ENCODE measurements at places on chromosomes 2 and 18.
A peak's percentile ranks its signal among the peaks of the same experiment; 100 is the strongest.

DNA sequence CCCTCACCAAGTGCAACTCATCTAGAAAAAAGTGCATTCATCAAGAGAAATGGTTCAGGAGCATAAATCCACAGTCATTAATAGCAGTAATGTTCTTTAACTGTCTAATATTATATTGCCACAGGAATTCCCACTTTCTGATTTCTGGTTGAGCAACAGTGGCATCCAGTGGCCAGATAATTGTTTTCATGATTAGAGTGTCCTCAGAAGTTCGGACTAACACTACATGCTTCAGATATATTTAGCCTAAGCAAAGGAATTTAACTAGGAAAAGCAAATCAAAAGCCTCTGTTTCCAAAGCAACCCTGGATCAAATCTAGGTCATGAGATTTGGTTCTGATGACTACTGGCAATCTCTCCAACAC lies 9.8 kb upstream of the ERBB4 start:
- no peak for DNase-seq

GRCh38 chr2:10242998-10243925 lies 59.4 kb upstream of the HPCAL1 start:
- DNase-seq, result no peak

DNA sequence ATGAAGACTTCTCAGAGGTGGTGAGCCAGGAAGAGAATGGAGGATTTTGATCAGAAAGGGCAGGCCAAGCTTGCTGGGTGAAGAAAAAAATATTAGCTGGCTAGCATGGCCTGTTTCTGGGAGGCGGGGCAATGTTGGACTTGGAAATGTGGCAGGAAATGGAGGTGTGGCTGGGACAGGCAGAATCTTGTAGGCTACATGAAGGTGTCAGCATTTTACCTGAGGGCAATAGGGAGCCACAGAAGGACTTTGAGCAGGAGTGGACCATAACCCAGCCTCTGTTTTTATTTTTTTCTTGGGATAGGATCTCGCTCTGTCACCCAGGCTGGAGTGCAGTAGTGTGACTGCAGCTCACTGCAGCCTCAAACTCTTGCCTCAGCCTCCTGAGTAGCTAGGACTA lies 31.7 kb downstream of the EMX1 start:
- no peak for DNase-seq

DNA sequence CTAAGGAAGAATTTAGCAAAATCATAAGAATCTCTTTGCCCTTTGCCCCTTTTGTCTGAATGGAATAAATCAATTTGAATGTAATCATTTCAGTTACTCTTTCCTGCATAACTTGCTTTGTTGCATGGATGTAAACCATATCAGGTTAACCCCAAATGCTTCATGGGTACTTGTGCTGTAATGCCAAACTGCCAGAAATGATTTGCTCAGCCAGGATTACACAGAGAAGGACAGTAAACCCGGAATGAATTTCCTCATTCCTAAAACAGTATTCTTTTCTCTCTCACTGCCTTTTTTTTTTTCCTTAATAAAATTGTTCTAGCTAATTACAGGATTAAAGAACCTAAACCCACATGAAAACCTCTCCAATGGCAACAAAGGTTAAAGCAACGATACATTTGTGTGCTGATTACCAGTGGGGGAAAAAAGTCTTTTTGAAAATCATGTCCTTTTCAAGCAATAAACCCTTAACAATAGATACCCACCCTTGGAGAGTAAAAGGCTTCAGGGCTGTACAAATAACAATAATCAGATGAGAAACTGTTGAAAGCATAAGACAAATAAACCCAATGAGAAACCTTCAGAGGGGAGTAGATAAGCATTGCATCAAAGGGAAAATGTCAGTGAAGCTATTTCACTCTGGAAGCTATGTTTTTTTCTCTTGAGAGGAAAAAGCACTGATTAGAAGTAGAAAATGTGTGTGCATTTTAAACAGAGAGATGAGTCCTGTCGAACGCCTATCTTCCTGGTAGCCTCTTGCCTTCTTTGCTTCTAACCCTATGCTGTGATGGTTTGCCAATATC lies 275.3 kb downstream of the CDH2 start:
- no peak for DNase-seq

DNA sequence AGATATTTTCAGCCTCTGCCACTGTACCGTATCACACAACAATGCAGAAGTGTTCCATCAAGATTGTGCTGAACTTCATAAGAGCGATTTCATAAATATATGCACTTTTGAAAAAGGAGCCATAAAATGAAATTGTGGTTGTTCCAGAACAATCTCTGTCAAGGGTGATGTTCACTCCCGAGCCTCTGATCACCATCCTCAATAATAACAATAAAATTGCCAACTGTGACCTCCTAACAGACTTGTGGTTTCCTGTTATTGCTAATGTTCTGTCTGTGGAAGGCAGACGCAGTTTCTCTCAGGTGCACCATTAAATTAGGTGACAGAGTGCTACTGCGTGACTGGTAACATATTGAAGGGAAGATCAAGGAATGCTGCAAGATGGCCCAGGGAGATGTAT lies 383.7 kb downstream of the SOCS6 start:
- no peak for DNase-seq

- DNase-seq, result no peak
Measured at GRCh38 chr2:75134860-75135259, 64.5 kb downstream of the TACR1 start.

DNA sequence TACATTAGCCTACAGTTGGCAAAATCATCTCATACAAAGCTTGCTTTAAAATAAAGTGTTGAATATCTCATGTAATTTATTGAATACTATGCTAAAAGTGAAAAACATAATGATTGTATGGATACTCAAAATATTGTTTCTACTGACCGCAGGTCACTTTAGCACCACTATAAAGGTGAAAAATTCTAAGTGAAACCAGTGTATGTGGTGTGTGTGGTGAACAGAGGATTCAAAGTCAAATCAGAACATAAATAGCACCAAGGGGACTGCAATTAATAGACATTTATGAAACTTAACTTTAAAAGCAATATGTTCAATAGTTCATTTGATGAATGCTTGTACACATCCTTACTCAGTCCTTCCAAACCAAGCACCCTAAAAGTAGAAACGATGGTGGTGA lies 145.8 kb downstream of the AKAIN1 start:
- DNase-seq, result no peak

- DNase-seq, result no peak
Measured at GRCh38 chr18:9756271-9756932, 48.3 kb downstream of the RAB31 start.

GRCh38 chr2:235757212-235757611 lies 263.4 kb downstream of the AGAP1 start:
- no peak for DNase-seq

- DNase-seq, result no peak
Measured at GRCh38 chr2:107393516-107393915, 433.2 kb upstream of the RGPD4 start.

- no peak for DNase-seq
Measured at GRCh38 chr2:147398996-147399395, 445.8 kb upstream of the ACVR2A start.

DNA sequence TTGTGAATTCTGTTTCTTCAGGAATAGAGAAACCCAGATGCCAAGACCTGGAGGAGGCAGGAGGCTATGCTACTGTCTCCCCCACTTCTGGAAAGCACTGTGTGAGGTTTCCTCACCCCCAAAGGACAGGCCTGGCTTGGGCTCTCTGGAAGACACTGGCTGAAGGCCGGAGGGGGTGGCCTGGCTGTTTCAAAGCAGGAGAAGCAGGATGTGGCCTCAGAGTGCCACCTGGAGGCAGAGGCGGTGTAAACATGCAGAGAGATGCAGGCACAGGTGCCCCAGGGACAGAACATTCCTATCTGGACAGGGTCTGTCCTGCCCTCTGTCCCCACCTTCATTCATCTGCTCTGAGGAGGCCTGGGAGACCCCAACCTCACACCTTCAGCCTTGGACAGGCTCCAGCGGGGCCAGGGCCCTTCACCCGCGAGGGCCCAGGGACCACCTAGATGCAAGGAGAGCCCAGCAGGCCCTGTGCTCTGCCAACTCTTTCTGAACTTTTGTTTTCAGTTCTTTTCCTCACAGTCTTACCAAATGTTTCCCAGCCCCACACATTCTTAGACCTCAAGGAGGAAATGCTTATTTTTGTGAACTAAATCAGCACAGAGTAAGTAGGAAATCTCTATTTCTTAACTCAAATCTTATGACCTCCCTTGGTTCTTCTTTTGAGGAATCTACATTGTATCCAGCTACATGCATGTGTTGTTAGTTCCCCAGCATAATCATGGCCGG lies 79.2 kb downstream of the LONRF2 start:
- DNase-seq, result no peak

- DNase-seq, result no peak
Measured at GRCh38 chr2:23291239-23291638, 93.7 kb upstream of the KLHL29 start.

- DNase-seq, result no peak
Measured at GRCh38 chr2:178220814-178221213, 26.5 kb downstream of the OSBPL6 start.

- no peak for DNase-seq
Measured at GRCh38 chr2:39942950-39943349, 163.9 kb upstream of the THUMPD2 start.

DNA sequence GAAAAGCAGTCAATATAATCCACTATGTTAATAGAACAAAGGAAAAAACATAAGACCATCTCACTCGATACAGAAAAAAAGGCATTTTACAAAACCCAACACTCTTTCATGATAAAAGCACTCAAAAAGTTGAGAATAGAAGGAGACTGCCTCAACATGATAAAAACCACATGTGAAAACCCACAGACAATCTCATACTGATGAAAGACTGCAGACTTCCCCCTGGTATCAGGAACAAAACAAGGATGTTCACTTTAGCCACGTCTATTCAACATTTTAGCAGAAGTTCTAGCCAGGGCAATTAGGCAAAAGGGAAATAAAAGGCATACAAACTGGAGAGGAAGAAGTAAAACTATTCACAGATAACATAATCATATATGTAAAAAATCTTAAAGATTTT lies 285.9 kb downstream of the EIPR1 start:
- no peak for DNase-seq

DNA sequence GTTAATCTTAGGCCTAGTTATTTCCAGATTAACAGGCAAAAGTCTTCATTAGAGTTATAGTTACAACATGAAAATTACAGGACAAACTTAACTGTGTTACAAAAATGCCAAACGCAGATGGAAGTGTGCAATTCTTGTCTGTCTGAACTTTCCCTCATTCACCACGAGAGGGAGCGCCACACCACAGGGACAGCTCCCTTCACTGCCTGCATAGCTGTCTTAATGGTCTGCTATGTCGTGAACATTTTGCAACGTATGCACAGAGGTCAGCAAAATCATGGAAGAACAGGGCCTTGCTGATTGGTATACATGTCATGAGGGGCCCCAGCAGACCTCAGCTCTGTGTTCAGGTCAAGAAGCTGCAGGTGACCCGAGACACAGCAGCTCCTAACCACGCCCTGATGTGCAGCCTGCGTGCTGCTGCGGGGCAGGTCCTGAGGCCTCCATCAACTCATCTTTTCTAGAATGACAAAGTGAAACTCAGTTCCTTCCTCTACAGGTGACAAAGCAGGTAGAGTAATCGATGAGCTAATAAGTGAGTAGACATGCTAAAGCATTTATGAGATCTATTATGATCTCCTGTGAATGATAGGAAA lies 78.8 kb upstream of the ATP8B1 start:
- peak; percentile 75 for DNase-seq

GRCh38 chr18:29459972-29460371 lies 1283.0 kb upstream of the CDH2 start:
- DNase-seq, result no peak

DNA sequence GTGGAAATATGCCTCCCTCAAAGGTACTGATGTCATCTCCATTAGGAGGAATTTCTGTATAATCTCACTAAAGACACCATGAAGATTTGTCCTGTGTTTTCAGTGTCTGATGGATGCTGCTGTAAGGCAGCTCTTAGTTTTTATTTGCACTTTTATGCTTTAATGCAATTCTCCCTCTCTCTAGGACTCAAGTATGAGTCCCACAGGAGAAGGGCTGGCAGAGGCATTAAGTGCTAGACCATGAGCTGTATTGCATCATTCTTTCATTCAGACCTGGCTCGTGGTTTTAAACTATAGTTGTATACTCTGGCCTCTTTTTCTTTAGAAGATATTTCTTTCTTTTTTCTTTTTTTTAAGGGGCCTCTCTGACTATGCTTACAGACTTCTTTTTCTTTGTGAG lies 805.6 kb downstream of the DPP10 start:
- no peak for DNase-seq

GRCh38 chr2:196849895-196850294 lies 40.7 kb upstream of the C2orf66 start:
- no peak for DNase-seq

- no peak for DNase-seq
Measured at GRCh38 chr2:57575700-57576268, 470.8 kb upstream of the VRK2 start.

GRCh38 chr2:240420206-240421104 lies 15.0 kb upstream of the GPC1 start:
- no peak for DNase-seq

GRCh38 chr18:65380986-65381385 lies 369.8 kb upstream of the CDH7 start:
- DNase-seq, result no peak

DNA sequence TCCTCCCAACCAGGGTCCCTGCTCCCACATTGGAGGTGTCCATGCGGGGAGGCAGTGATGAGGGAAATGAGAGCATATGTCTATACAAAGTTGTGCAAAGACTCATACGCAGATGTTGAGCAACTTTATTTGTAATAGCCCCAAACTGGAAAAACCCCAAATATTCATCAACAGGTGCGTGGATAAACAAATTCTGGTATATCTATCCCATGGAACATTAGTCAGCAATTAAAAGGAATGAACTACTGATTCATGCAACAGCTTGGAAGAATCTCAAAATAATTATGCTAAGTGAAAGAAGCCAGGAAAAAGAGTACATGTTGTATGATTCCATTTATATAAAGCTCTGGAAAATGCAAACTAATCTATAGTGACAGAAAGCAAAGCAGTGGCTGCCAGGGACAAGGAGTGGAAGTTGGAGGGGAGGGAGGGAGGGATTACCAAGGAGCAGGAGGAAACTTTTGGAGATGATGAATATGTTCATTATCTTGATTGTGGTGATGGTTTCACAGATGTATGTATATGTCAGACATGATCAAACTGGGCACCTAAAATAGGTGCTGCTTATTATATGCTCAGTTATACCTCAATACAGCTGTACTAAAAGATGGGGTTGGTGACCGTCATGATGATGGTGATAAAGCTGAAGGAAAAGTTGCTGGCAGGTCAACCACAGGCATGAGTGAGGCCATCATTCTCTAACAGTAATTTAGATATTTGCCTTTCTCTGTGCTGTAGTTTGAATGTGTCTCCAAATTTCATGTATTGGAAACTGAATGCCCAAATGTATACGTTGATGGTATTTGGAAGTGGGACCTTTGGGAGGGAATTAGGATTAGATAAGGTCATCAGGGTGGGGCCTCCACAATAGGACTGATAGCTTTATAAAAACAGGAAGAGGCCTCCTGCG lies 270.9 kb downstream of the CYP26B1 start:
- DNase-seq, result no peak

- DNase-seq, result peak; percentile 84
Measured at GRCh38 chr18:44896846-44897245, 216.2 kb downstream of the SETBP1 start.

- DNase-seq, result peak; percentile 67
Measured at GRCh38 chr2:72745679-72746368, 80.0 kb downstream of the EXOC6B start.

GRCh38 chr2:132479155-132479554 lies 62.5 kb downstream of the GPR39 start:
- DNase-seq, result no peak

- DNase-seq, result no peak
Measured at GRCh38 chr2:205130111-205130829, 552.0 kb upstream of the NRP2 start.

Measured in NCI-H774 (cell line).